ENCODE measurements at places on chromosomes 5 and 9.

DNA sequence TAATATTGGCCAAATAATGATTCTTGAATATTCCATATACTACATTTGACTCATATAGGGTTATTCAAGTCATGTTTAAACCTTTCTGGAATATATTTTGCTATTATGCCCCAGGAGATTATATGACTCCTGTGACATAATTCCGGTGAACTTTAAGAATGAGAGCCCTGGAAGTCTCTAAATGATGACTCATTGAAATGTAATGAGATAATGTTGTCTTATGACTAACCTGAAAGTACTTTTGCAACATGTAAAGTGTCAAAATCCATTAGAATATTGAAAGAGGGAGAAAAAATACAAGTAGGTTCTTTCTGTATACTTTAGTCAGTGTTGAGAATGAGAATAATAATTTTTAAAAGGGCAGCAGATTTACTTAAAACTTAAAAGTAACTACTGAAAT is 830.4 kb downstream of the MAT2B start:
- no peak for DNase-seq

DNA sequence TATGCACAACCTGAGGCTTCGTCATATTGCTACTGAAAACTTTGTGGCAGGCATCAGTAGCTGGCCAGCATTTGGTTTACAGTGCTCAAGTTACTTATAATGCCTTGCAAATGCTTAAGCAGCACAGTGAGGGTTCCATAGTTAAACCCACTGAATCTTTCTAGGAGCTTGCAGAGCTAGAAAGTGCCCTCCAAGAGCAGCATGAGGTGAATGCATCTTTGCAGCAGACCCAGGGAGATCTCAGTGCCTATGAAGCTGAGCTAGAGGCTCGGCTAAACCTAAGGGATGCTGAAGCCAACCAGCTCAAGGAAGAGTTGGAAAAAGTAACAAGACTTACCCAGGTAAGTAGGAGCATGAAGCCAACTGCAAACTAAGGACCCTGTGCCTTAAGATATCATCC is 60.9 kb downstream of the CNTRL start:
- DNase-seq, result no peak

GRCh38 chr5:97107318-97107717 is 35.1 kb downstream of the LIX1 start:
- no peak for DNase-seq

- DNase-seq, result no peak
These were observed 18.4 kb upstream of the ERCC6L2 start for GRCh38 chr9:95857124-95857523.

GRCh38 chr9:93896093-93896492 is 59.1 kb downstream of the BARX1 start:
- DNase-seq, result no peak

- no peak for DNase-seq
These were observed 347.8 kb upstream of the RGMB start for GRCh38 chr5:98425640-98426039.

GRCh38 chr9:4662989-4663792 is 1.1 kb downstream of the PLPP6 start:
- DNase-seq, result no peak

DNA sequence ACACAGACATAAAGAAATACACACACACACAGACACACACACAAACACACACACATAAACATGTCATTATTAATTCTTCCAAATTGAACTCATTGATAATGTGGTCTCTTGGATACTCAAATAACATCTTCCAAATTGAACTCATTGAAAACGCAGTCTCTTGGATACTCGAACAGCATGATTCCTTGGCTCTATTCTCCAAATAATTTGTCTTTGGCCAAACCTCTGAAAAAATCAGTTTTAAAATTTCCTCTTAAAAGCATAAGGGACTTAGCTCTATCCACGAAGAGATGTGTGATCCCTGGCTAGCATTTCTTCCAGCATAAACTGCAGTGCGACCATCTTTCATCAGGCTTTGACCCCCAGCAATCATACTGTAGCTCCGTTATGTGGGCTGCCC is 296.6 kb downstream of the IRX2 start:
- DNase-seq, result no peak

DNA sequence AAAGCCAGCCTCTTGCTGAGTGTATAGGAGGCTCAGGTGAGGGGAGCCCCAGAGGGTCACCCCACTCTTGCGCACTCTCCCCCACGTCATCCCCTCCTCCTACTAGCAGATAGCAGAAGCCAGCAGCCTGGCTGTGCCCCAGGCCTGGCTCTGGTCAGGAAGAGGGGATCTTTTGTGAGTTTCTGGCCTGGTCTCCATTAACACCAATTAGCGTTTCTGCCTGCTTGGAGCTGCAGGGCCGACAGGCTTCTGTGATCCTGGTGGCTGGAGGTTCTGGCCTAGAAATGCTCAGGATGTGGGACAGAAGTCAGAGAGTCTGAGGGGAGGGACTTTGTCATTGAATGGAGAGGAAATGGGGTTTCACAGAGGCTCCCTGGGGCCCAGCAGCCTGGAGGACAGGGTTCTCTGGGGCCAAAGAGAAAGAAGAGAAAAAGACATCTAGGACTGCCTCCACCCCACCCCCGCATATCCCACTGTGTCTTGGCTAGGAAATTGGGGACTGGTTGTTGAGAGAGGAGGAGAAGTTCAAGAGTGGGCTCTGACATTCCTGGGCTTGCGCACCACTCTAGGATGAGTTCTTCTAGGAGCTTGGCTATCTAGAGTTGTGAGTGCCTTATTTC is 47.5 kb upstream of the ARAP3 start:
- DNase-seq, result no peak

DNA sequence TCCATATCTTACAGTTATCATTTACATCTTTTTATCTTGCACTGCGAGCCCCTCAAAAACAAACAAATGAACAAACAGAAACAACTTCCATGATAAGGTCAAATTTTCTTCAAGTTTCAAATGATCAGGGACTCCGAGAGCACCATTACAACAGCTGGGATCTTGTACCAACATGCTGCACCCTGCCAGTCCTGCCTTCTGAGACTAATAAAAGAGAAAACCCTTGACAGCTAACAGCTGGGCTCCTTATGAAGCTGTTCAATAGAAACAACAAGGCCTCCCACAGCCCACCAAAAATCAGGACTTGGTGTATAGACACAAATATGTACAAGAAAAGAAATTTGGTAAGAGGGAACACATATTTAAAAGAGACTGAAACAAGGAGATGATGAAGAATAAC is 985.3 kb upstream of the DMAC1 start:
- no peak for DNase-seq

- DNase-seq, result no peak
These were observed 191.4 kb downstream of the ARHGAP26 start for GRCh38 chr5:142961440-142962173.

GRCh38 chr5:179906795-179907555 is 722 bp downstream of the TBC1D9B start:
- DNase-seq, result no peak

GRCh38 chr9:93003552-93004407 is 54.7 kb upstream of the SUSD3 start:
- DNase-seq, result no peak

GRCh38 chr5:29697785-29698414 is 1495.6 kb upstream of the CDH6 start:
- no peak for DNase-seq

GRCh38 chr5:128695791-128696530 is 157.9 kb upstream of the FBN2 start:
- no peak for DNase-seq

Measured in AG09319 (cell line).